ENCODE measurements at places on chromosomes 1 and 21. TPM values are rescaled to one million over a fixed set of nuclear protein-coding genes. Genes with fewer than 3 reads are reported as not detected.

SLC30A10 gene
- total RNA-seq = not detected

LCE1F gene
- total RNA-seq = not detected

ASTN1 gene
- not detected for total RNA-seq

NTMT2 gene
- not detected for total RNA-seq

PEX10 gene
- total RNA-seq = 28.0 TPM

LRRC53 gene
- not detected for total RNA-seq

RNF2 gene
- 22.8 TPM for total RNA-seq

RGS18 gene
- not detected for total RNA-seq
